SK-N-SH treated with all-trans-retinoic acid at 6 μM for 48 hours (cell line): ENCODE measurements at places on chromosomes 12 and 14.

DNA sequence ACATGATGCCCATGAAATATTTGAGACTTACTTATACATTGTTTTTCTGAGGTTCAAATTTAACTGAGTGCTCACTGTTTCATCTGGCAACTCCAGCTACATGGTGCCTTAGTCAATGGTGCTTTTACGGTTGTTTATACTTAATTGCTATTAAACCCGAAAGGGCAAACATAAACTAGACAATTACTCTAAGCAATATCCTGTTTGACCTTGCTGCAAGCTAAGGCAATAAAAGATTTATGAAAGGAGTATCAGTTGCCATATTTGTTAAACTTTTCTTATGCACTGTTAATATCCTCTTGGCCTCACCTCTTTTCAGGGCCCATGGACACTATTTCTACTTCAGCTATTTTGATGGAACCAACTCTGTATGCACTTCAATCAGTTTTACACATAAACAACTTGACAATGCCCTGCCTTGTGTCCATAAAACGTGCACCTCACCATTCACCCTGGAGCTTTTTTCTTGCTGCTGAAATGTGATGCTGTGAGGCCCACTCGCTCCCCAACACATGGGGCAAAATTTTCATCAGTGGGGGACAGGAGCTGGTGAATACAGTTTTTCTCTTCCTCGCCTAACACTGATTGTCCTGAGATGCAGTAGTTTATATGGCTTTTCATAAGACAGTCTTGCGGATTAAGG, 64.1 kb upstream of the HIF1A start:
- ATAC-seq, result no peak

- no peak for ATAC-seq
Measured at GRCh38 chr12:56518570-56518969, 3.0 kb upstream of the RBMS2 start.

- ATAC-seq, result peak; percentile 55
Measured at GRCh38 chr14:99579903-99580571, 24.0 kb downstream of the CCDC85C start.

DNA sequence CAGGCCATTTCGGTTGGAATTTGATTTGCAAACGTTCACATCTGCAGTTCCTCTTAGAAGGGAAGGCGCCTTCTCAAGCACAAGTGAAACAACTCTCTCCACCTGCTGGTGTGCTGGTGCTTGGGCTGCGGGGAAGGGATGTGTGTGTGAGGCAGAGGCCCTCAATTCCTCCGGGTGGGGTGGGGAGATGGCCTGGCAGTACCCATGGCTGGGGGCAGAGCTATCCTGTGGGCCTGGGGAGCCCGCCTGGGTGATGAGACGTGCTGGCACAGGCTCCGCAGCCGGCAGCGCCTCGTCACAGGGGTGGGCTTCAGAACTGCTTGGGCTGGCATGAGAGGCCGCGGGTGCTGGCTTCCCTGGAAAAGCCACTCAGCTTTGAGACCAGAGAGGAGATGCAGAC, 28.9 kb upstream of the TDRD9 start:
- ATAC-seq, result no peak

DNA sequence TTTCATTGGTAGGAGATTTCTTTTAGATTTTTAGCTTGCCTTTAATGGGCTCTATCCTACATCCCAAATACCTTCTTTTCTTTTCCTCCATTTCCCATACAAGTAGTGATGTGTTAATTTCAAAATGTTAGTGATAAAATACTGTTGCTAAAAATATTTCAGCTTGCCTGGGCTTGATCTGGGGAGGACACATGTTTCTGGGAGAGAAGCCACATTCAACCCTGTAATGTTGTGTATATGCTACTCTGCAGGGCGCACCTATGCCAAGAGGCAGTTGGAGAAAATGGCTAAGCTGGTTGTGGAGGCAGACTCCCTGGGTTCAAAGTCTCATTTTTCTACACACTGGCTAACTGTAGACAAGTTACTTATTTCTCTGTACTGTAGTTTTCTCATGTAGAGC, 26.3 kb downstream of the FLRT2 start:
- no peak for ATAC-seq

- no peak for ATAC-seq
Measured at GRCh38 chr12:114165921-114166320, 199.8 kb upstream of the RBM19 start.

GRCh38 chr12:52341066-52341580, 19.9 kb upstream of the KRT83 start:
- no peak for ATAC-seq

DNA sequence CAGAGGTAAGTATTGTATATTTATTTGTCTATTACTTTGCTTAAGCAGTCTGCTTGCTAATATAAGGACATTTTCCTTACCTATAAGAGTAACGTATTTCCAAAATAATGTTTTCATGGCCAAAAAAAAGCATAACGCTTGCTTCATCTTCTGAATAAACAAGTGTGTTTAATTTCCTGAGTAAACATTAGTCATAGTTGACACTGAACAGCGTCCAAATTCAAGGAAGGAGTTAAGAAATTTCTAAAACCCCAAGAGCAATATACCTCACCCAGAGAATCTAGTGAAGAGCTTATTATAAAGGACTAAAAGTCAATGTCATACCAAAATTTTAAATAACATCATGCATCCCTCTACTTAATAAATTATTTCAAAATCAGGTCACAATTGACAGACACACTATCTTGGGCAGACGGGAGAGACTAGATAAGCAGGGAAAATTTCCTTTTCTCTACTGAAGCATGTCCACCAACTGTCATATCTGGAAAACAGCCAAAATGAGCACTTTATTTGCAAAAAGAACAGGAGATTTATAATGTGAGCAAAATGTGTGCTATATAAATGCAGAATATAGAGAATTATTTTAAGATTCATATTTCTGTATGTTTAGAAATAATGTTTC, 25.1 kb downstream of the ANKS1B start:
- no peak; the same call in 2 of the 3 replicates for ATAC-seq

DNA sequence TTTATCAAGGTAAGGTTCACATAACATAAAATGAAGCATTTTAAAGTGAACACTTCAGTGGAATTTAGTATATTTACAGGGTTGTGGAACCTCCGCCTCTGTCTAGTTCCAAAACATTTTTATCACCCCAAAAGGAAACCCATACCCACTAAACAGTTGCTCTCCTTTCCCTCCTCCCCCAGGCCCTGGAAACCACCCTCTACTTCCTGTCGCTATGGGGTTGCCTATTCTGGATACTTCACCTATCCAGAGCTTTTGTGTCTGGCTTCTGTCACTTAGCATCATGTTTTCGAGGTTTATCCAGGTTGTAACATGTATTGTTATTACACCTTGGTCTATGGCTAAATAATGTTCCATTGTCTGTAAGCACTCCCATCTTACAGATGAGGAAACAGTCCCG, 27.7 kb upstream of the ZFP36L1 start:
- ATAC-seq, result no peak

DNA sequence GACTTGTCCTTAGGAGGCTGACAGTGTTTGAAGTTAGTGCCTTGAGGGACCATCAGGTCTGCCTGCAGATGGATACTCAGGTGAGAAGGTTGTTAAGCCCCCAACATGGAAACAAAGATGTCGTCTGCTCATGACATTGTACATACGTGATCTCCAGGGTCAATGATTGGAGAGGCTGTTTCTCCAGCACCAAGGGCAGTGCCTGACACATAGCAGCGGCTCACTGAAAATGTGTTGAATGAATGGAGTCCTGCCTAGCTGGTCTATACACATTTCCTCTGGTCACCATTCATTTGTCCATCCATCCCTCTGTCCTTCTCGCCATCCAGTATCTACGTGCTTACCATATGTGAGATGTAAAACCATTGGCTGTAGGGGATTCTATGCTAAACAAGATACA, 7.1 kb downstream of the CCDC177 start:
- no peak for ATAC-seq

- ATAC-seq, result peak; percentile 11; the same call in 2 of the 3 replicates
Measured at GRCh38 chr14:50320283-50320682, 8.2 kb downstream of the DMAC2L start.

DNA sequence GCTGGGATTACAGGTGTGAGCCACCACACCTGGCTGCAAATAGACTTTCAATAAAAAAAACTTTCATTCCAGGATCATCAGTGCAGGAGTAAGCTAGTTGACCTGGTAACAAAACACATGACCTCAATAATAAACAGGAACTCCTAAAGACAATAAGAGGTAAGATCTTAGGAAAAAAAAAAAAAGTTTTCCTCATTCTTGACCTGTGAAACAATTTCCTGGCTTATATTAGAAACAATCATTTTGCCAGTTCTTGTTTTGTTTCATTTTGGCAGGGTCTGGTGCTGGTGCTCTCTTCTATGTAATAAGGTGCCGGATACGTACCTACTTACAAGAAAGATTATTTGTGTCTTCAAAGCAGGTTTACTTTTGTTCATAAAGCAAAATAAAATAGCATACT, 90.6 kb upstream of the AMN1 start:
- no peak for ATAC-seq

GRCh38 chr12:109385339-109386058, 37.8 kb downstream of the MYO1H start:
- peak; percentile 84 for ATAC-seq

DNA sequence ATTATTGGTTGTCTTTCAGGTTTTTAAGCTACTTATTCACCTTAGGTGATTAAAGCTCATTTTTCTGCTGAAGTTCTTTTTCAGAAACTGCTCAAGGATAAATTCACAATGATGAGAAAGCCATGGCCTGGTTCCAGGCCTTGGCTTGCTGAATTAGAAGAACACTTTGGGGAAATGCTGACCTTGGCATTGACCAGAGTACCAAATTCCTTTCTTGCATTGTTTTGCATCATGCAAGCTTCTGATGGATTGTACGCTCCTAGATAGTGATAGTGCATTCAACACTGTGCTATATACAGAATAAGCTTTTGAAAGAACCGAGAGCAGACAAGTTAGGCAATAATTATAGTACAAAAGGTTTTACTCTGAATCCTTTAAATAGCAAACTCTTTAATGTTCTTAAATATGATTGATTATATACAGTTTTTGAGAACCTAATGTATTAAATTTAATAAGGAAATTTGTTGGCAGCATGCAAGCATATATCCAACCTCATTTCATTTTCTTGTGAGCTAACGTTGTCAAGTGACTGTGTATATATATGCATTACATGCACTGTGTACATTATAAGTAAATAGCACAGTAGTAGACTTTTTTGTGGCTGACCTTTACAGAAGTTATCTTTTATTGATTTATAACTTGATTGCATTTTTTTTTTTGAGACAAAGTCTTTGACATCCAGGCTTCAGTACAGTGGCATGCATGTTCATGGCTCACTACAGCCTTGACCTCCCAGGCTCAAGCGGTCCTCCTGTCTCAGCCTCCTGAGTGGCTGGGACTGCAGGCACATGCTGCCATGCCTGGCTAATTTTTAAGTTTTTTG, 99.2 kb downstream of the DIP2B start:
- peak; percentile 76 for ATAC-seq

DNA sequence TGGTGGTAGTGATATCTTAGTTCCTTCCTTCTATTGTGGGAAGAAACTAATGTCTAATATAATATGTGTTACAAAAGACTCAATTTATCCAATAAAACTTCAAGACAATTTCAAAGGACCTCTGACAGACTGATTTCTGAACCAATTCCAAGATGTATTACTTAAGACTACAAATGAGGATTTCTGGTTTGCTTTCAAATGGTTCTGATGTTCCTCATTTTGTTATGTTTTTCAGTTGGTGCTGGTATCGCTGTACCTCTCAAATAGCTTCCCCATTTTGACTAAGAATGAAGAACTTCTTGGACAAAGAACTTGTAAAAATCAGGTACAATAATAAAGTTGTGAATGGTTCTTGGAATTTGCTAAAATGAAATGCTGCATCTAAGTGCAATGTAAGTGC, 19.4 kb upstream of the MBIP start:
- ATAC-seq, result no peak

GRCh38 chr12:89389755-89390661, 37.7 kb upstream of the DUSP6 start:
- ATAC-seq, result peak; percentile 51

GRCh38 chr14:23364164-23365035, 572 bp downstream of the EFS start:
- ATAC-seq, result peak; percentile 2; the same call in 2 of the 3 replicates

GRCh38 chr12:120821878-120822277, 82.3 kb downstream of the SPPL3 start:
- no peak for ATAC-seq

GRCh38 chr14:52660832-52661231, 34.5 kb downstream of the ERO1A start:
- no peak for ATAC-seq

- no peak for ATAC-seq
Measured at GRCh38 chr12:28574746-28575592, 384.7 kb downstream of the CCDC91 start.

- ATAC-seq, result no peak
Measured at GRCh38 chr14:67447033-67447381, 35.0 kb upstream of the PLEK2 start.

DNA sequence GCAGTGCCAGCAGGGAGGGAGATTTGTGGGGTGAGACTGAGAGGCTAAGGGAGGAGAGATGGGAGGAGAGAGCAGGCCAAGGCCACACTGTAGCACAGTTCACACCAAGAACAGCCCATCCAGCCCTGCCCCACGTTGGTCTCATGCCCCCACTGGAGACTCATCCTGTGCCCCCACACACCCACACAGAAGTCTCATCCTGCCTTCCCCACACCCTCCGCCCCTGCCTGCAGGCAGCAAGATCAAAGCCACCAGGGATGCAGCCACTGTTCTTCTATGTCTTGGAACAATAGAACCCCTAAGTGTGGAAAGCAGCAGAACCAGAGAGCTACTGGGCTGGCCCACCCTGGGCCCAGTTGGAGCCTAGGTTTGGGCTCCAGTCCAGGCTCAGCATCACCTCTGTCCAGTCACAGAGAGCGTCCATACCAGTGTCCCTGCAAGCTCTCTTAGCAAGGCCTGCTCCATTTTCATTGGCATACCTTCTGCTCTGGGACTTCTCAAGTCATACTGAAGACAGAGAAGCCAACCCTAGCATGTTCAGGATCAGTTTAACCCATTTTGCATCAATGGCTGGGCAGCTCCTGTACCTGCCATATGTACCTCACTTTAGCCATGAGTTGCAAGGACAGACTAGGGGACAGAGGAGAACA, 31.7 kb upstream of the HDAC7 start:
- no peak; the same call in 2 of the 3 replicates for ATAC-seq

DNA sequence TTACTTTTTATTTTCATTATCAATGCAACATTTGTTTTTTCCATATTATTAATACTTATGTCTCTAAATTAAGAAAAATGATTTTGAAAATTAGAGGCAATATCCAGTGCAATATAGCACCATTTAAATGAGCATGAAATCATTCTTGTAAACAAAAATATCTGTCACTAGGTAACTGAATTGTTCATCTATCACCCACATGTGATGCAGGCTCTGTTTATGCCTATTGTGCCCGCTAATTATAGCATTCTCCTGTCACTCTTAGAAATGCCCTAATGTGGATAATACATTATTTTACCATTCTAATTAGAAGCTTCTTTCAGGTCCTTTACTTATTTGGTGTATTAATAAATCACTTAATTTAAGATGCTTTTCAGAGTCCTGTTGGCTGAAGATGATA, 1332.4 kb downstream of the AACS start:
- ATAC-seq, result no peak

DNA sequence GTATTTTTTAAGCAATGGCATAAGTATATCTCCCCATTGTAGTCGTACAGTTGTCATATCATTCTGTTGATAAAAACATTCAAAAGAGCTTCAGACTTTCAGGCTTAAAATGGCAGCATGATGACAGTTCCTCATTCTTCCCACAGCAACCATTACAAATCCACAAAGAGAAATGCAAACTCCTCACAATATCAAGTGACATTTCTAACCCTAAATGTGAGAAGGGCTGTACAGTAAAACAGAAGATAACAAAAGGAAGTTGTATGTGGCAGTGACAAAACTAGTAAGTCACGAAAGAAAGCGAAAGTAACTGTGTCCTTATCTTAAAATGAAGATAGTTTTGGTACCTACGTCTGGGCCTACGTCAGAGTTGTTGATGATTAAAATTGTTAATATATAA, 46.7 kb downstream of the GXYLT1 start:
- no peak for ATAC-seq
